ENCODE measurements at places on chromosomes 4 and X. TPM values are rescaled to one million over a fixed set of nuclear protein-coding genes. Genes with fewer than 3 reads are reported as not detected.
A peak's percentile ranks its signal among the peaks of the same experiment; 100 is the strongest.

The SLC26A1 gene
- 40.6 TPM for total RNA-seq

The CUL4B gene
- total RNA-seq = 11.3 TPM

- no peak for DNase-seq
Observed at GRCh38 chr4:5463361-5463760, 245.0 kb downstream of the EVC2 start.

The CCKAR gene
- total RNA-seq = not detected

DNA sequence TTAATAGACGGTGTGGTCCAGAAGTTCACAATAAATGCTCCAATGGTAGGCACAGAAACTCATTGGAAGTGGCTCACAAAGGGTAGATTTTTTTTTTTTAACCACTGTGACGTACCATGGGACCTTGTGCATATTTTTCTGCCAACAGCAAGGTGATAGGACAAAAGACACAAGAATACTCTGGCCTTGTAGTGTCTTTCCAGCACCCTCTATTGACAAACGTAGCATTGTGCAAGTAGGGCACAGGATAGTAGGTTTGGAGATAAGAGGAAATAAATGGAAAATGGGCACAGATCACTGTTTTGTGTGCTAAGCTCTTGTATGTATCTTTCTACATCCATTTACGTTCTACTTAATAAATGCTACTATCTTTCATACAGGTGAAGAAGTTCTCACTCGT, 2054.9 kb downstream of the PCDH7 start:
- peak; percentile 59 for DNase-seq

GRCh38 chrX:135520022-135520552, 373 bp upstream of the INTS6L start:
- DNase-seq = no peak

DNA sequence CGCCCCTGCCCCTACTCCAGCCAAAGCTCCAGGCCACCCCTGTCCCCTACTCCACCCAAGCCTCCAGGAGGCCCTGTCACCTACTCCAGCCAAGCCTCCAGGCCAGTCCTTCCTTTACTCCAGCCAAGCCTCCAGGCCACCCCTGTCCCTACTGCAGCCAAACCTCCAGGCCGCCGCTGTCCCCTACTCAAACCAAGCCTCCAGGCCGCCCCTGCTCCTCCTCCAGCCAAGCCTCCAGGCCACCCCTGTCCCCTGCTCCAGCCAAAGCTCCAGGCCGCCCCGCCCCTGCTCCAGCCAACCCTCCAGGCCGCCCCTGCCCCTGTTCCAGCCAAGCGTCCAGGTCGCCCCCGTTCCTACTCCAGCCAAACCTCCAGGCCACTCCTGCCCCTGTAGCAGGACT, 5.1 kb upstream of the ASMT start:
- DNase-seq = no peak

DNA sequence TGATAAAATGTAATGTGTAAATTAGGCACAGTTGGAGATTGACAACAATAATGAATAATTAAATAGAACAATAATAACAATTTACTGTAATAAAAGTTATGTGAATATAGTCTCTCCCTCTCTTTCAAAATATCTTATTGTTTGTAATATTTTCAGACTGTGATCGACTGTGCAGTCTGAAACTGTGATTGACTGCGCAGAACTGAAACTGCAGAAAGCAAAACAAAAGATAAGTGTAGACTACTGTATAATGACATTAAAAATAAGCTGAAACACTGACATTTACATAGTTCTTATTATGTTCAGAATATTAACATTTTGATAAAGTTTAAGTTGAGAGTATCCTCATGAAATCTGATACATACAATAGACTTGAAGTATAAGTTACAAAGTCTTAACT, 371.0 kb downstream of the CCSER1 start:
- DNase-seq = no peak

- DNase-seq = no peak
Observed at GRCh38 chr4:30840571-30840970, 120.4 kb downstream of the PCDH7 start.

The KLKB1 gene
- total RNA-seq = 102 TPM

The MAMLD1 gene
- total RNA-seq = 3.1 TPM

Data from left lobe of liver (tissue), 2 donors.